ENCODE measurements at places on chromosomes 6 and 20.
A peak's percentile ranks its signal among the peaks of the same experiment; 100 is the strongest.

- no peak for DNase-seq
Observed at GRCh38 chr20:46631874-46632446, 19.3 kb downstream of the SLC13A3 start.

DNA sequence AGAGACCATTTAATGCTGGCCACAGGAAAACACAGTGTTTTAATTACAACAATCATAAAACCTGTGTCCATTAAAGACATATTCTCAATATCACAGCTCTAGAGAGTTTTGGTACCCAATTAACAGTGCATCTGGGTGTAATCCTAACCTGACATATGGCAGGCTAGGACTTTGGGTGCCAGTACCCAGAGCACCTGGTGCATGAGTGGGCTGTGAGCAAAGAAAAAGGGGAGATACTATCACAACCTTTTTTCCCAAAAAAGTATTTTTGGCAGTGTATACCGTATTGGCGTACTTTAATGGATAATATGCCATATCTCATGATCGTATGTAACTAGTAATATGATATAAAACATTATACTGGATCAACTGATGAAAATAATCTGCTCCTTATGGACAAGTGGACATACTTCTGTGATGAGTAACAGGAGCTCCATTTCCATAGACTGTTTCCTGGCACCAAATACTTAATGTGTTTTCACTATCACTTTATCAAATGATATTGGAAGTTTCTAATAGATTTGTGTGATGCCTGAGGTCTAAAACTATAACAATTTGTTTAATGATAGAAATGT lies 91.7 kb downstream of the COL19A1 start:
- DNase-seq, result no peak

- no peak for DNase-seq
Observed at GRCh38 chr6:168530653-168531071, 89.7 kb downstream of the SMOC2 start.

- no peak for DNase-seq
Observed at GRCh38 chr20:33812908-33813462, 1.8 kb downstream of the CHMP4B start.

- peak; percentile 74 for DNase-seq
Observed at GRCh38 chr6:113855500-113856374, 1.4 kb upstream of the MARCKS start.

DNA sequence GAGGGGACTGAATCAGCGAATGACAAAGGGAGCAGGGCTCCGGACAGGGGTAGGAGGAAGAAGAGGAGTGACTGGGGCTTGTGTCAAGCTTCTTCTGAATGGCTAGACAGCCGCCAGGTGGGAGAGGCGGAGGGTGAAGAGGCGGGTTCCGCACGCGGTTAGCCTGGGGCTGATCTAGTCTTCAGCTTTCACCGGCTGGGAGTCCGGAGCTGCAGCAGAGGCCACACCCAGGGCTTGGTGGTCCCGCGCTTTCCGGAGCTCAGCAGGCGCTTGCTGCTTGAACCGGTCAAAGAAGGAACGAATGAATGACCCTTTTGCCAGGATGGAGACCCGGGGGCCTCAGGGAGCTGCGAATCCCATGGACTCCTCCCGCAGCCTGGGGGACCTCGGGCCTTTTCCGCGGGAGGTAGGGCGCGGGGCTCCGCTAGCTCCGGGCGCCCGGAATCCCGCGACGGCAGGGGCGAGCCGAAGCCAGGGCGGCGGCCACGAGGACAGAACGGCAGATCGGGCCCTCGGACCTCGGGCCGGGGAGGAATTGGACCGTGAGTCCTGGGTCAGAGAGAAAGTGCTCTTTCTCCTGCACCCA lies at the start of gene C6orf141:
Gene C6orf141 (plus strand): TSS at position 177 of the 586 bp plus-strand sequence. CDS start 125 bp downstream, at position 302.
- DNase-seq, result no peak

DNA sequence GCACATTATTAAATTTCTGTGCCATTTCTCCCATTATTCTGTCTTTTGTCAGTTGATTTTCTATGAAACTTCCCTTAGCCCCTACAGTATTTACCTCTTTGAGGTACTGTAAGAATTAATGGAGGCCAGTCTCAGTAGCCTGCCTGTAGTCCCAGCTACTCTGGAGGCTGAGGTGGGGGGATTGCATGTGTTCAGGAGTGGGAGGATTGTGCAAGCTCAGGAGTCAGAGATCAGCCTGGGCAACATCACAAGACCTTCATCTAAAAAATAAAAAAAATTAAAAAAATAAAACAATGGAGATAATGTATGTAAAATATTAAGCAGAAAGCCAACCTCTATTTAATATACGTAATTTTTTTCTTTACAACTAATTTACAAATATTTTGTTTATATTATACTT lies 77.8 kb downstream of the OR2B2 start:
- DNase-seq, result no peak

DNA sequence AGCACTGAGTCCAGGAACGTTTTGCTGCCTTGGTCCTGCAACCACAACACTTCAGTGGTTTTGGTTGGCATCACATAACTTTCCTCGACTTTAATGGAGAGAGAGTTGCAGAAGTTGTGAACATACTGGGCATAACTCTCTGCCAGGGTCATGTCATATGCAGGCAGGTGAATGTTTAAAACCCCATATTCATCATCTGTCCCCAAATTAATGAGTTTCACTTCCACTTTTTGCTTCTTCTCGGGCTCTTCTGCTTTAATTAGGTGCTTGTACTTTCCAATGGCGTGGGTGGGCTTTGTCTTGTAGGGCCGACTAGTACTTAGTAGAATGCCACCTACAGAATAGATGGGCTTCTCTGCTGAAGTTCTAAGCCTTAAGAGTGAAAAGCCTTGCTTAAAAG lies 45.2 kb upstream of the TFAP2A start:
- no peak for DNase-seq

DNA sequence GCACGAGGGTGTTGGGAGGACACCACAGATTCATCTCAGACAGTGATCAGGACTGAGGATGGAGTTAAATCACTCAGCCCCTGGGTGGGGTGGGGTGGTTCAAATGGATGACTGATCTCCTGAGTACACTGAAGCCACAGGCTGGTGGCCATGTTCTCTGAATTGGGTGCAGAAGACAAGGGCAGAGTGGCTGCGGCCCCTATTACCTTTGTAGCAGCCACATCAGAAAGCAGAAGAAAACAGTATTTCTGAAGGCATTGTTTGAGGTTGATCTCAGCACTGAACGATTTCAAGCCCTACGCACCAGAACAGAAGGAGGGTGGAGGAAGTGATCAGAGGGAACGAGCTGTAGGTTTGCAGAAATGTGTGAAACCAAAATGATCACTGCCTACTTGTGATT lies 71.6 kb downstream of the SH3BGRL2 start:
- no peak for DNase-seq

DNA sequence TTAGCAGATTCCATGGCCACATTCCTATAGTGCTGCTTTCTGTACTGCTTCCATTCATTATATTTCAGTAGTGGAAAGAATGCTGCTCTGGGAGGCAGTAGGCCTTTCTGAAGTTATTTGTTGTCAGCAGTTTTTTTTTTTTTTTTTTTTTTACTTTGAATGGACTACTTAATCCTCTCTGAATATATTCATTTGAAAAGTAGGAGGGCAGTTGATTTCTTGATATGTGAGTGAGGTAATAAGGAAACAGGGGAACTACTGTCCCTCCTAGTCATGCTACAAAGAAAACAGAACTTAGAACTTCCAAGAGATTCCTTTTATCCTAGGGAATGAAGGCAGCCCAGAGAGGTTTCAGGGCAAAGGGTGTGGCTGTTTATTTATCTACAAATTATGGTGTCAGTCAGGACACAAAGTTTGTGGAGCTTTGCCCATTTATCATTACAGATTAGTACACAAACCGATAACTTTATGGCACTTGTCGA lies 155.9 kb downstream of the JARID2 start:
- DNase-seq, result no peak

- DNase-seq, result no peak
Observed at GRCh38 chr20:16459019-16459700, 114.1 kb downstream of the KIF16B start.
